ENCODE measurements at places on chromosomes 3 and 15. TPM values are rescaled to one million over a fixed set of nuclear protein-coding genes. Genes with fewer than 3 reads are reported as not detected.
A peak's percentile ranks its signal among the peaks of the same experiment; 100 is the strongest.

Gene SLC51B
- not detected for total RNA-seq

Gene FILIP1L
- total RNA-seq, result 120 TPM

GRCh38 chr3:188979248-188979647 lies 192.5 kb upstream of the TPRG1 start:
- no peak for DNase-seq

DNA sequence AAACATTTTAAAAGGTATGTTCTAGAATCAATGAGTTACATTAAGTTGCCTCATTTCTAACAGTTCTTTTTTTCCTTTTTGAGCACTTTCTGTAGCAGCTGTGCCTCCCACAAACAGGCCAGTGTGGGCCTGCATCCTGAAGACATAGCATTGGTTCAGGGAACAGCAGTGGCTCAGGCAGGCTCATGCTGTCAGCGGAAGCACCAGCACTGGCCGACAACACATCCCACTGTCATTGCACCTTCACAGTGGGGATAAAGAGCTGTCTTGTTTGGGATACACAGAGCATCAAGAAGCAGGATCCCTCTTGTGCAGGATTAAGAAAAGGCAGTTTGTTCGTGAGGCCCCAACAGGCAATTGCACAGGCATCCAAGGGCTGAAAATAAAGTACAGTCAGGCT lies 123.3 kb downstream of the MOBP start:
- no peak for DNase-seq

GRCh38 chr3:126112531-126113237 lies 28.8 kb upstream of the SLC41A3 start:
- DNase-seq, result peak; percentile 44

- no peak for DNase-seq
These were observed 65.6 kb downstream of the WDR72 start for GRCh38 chr15:53693729-53694475.

GRCh38 chr3:28247286-28247685 lies 5.9 kb downstream of the CMC1 start:
- DNase-seq, result no peak

DNA sequence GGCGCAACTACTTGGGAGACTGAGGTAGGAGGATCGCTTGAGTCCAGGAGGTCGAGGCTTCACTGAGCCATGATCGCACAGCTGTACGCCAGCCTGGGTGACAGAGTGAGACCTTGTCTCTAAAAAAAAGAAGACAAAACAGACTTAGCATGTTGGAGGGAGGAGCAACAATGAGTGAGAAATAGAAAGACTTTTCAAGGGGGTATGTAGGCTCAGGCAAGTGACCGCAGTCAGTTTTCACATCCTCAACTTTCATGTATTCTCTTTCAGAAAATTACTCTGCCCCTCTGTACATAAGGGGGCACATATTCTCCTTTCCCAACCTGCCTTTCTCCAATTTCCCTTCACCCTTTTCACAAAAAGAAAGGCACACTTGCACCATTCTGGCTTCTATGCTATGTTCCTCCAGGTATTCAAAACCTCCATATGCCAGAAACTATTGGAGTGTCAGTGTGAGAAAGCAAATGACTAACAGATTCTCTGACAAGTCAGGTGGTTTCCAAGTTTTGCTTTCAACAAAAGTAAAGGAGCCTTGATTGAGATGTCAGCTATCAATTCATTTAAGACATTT lies 7.6 kb downstream of the NSUN3 start:
- no peak for DNase-seq

DNA sequence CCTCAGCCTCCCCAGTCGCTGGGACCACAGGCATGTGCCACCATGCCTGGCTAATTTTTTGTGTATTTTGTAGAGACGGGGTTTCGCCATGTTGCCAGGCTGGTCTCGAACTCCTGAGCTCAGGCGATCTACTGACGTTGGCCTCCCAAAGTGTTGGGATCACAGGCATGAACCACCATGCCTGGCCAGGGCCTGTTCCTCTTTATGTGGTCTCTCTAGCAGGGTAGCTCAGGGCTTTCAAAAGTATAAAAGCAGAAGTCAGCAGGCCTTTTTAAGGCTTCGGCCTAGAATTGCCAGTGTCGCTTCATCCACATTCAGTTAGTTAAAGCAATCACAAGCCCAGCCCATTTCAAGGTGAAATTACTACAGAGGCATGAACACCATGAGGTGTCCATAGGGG lies 7.6 kb downstream of the VHL start:
- DNase-seq, result no peak

DNA sequence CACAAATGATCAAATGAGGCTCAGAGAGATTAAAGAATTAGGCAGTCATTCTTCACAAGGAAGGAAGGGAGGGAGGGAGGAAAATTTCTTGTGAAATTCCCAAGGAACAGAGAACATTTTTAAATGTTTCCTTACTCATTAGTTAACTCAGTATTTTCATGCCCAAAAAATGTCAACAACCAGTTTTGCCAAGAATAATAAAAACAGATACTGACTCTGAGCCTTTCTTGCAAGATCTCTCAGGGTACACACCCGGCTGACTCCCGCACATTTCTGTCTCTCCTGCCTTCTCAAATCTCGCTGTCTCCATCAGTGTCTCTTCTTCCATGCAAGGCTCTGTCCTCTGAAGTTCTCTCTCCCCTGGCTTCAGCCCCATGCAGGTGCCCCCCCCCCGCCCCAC lies 265.9 kb downstream of the TJP1 start:
- DNase-seq, result no peak

DNA sequence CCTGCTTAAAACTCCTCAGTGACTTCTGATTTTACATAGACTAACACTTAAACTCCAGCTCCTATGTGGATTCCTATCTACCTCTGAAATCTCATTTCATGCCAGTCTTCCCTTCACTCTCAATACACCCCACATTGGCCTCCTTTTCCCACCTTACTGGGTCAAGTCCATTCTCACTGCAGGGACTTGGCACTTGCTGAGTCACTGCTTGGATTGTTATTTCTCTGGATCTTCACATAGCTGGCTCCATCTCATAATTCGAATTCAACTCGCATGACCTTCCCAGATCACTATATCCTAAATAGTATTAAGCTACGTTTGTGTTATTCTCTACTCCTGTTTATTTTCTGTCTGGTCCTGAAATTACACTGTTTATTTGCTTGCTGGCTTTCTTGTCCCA lies 59.6 kb upstream of the FRMD4B start:
- DNase-seq, result no peak

DNA sequence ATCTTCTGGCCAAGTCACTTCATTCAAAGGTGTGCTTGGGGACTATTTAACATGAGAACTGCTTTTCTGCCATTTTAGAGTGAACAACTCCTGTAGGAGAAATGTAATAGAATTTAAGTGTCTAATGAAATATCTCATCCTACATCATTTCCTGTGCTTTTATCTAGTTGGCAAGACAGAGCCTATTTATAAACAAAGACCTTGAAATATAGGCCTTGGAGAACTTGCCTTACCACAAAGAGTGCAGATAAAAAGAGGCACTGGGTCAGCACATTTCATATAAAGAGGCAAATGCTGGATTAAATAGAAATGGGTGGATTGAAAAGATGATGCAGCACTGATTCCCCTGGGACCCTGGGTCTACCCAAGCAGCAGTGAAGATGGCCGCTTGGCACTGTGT lies 278.0 kb downstream of the SUCLG2 start:
- no peak for DNase-seq

DNA sequence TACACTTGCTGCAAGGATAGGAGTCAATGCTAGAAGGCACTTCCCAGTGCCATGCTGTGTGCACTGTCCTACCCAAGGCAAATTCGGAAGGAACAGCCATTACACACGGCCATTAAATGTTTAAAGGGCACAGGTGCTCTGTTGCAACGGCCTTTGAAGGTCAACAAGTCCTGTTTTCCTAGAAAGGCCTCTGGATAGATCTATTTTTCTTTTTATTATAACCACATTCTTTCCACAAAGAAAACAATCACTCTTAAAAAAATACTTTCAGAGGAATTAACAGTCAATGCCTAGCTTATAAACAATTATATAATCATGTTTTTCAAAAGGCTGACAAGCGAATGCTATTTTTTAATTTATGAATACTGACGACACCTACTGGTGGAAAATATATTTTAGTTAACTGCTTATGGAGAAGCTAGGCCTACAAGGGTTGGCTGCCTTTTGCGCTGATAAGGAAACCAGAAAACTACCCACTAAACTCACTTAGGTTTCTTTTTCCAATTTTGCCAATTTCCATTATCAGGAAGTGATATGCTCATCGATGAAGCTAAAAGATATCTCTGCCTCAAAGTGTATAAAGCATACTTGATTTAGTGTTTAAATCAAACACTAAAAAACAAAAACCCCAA lies 2.4 kb downstream of the ARHGEF3 start:
- no peak for DNase-seq

GRCh38 chr3:177977381-177978158 lies 558.7 kb upstream of the KCNMB2 start:
- no peak for DNase-seq

DNA sequence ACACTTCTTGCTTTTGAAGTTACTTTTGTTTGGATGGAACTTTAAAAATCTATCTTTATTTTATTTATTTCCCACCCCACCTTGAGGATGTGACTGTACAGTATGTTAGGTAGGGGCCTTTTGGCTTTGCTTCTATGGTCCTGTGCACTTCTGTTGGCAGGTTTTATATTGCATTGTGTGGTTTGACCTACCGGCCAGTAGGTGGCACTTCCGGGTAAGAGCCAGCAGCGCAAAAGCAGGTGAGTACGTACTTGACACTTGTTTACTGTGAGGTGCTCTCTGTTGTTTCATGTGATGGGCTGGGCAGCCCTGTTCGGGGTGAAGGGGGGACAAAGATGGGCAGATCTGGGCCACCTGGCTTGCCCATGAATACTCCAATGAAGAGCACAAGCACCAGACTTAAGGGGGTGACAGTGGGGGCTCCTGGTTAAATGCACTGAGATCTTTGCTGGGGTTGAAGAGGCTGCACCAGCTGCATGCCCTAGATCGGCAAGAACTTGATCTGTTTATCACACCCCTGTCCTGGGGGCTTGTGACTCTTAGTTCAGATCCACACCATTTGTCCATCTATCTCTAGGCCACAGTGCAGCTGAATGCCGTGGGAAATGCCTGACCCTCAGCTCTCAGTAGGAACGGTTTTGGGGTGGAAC lies 131.6 kb downstream of the NLGN1 start:
- DNase-seq, result no peak

GRCh38 chr3:192935441-192935840 lies 17.8 kb upstream of the MB21D2 start:
- DNase-seq, result no peak

All from cardiac septum (tissue), 1 donor.